ENCODE measurements at places on chromosomes 11 and 22. TPM values are rescaled to one million over a fixed set of nuclear protein-coding genes. Genes with fewer than 3 reads are reported as not detected.

The PPP6R3 gene
- polyA plus RNA-seq, result 28.1 TPM

The NLRP10 gene
- not detected for polyA plus RNA-seq

The MS4A7 gene
- 91.3 TPM for polyA plus RNA-seq

- peaks cover 56% of the 10 kb centered on the region for H3K4me1 ChIP-seq
- peak overlapping the region; percentile 81 for H3K27ac ChIP-seq
- H3K4me3 ChIP-seq, result peak overlapping the region; percentile 98
- no peaks in the 10 kb centered on the region for H3K36me3 ChIP-seq
- H3K27me3 ChIP-seq, result no peaks in the 10 kb centered on the region
- no peak for DNase-seq
Measured at GRCh38 chr22:30326255-30326705, 461 bp downstream of the TBC1D10A start.

The F2 gene
- polyA plus RNA-seq, result not detected

- peak overlapping the region; percentile 26 for H3K27ac ChIP-seq
- no peaks in the 10 kb centered on the region for H3K27me3 ChIP-seq
- no peak for DNase-seq
- peaks cover 10% of the 10 kb centered on the region for H3K4me1 ChIP-seq
- H3K4me3 ChIP-seq, result no peak overlapping the region
Measured at GRCh38 chr22:38924347-38924952, 33.0 kb upstream of the APOBEC3A start.

DNA sequence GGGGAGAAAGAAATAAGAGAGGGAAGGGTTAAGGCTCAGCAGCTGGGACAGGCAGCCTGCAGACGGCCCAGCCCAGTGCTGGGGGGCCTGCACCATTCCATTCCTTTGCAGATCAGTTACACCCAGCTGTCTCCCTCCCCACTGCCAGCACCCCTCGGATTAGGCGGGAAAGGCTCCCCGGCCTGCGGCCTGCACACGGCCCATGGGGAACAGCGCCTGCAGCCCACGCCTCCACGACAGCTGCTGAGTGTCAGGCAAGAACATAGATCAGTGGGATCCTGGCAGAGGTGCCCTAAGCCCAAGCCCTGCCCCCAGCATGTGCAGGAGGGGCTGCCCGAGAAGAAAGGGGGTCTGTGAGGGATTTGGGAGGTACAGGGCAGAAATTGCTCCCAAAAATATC lies 65.8 kb upstream of the MYOD1 start:
- H3K4me3 ChIP-seq, result no peak overlapping the region
- no peak overlapping the region for H3K27ac ChIP-seq
- no peaks in the 10 kb centered on the region for H3K36me3 ChIP-seq

DNA sequence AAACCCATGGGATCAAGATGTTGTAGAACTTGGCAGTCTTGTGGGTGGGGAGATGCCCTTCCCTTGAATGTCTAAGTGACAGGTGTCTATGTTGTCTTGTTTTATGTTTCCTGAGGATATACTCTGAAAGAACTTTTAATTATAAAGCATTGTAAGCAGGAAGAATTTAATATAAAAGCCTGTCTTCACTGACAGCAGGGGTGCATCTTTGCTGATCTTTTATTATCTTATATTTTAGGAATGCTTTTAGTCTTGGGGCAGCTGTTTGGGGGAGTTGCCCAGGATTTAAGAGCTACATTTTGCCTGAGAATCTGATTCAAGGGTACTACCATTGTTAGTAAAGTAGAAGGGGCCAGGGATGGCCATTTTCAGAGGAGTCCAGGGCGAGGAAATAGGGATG lies 43.4 kb downstream of the IRAG1 start:
- H3K4me1 ChIP-seq, result peaks cover 19% of the 10 kb centered on the region
- H3K36me3 ChIP-seq, result no peaks in the 10 kb centered on the region
- H3K27ac ChIP-seq, result no peak overlapping the region
- no peaks in the 10 kb centered on the region for H3K27me3 ChIP-seq

- H3K27me3 ChIP-seq, result no peaks in the 10 kb centered on the region
- H3K27ac ChIP-seq, result peak overlapping the region; percentile 78
- no peak overlapping the region for H3K4me3 ChIP-seq
- DNase-seq, result no peak
- no peaks in the 10 kb centered on the region for H3K4me1 ChIP-seq
Measured at GRCh38 chr11:78828676-78829075, 254.0 kb upstream of the NARS2 start.

DNA sequence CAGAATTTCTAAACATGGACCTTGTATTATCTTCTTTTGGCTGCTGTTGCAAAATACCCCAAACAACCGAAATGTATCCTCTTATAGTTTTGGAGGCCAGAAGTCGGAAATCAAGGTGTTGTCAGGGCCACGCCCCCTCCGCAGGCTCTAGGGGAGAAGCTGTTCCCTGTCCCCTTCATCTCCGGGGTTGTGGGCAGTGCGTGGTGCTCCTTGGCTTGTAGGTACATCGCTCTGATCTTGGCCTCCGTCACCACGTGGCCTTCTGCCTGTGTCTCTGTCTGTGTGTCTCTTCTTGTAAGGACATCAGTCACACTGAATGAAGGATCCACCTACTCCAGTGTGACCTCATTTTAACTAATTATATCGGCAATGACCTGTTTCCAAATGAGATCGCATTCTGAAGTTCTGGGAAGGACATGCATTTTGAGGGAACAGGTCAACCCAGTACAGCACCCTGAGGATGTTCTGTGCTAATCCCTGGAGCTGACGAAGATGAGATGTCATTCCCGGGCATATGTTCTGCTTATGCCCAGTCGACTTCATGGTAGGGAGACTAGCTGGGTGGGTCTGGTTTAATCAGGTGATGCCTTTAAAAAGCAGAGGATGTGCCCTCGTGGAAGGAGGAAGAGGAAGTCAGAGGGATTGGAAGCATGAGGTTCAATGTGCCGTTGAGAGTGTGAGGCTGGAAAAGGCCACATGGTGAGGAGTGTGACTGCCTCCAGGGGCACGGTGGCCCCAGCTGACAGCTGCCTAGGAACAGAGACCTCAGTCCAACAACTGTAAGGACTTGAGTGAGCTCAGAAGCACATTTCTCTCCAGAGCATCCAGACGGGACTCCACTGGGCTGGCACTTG lies 531.1 kb downstream of the TBC1D22A start:
- H3K27ac ChIP-seq, result peak overlapping the region; percentile 78
- H3K4me1 ChIP-seq, result no peaks in the 10 kb centered on the region
- no peak for DNase-seq
- H3K36me3 ChIP-seq, result no peaks in the 10 kb centered on the region
- no peaks in the 10 kb centered on the region for H3K27me3 ChIP-seq
- H3K4me3 ChIP-seq, result no peak overlapping the region

DNA sequence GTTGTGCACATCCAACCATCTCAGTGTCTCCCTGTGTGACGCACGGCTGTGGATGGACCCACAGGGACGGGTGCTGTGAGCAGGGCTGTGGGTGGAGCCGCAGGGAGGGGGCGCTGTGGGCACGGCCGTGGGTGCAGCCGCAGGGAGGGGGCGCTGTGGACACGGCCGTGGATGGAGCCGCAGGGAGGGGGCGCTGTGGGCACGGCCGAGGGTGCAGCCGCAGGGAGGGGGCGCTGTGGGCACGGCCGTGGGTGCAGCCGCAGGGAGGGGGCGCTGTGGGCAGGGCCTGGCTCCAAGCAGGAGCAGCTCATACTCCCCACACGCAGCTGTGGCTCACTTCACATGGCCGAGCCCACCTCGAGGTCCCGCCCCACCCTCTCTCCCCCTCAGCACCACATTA lies 6.0 kb upstream of the MAPK11 start:
- DNase-seq, result peak; percentile 87
- H3K4me3 ChIP-seq, result no peak overlapping the region
- peaks cover 19% of the 10 kb centered on the region for H3K27me3 ChIP-seq
- H3K27ac ChIP-seq, result no peak overlapping the region
- H3K4me1 ChIP-seq, result peaks cover 47% of the 10 kb centered on the region

DNA sequence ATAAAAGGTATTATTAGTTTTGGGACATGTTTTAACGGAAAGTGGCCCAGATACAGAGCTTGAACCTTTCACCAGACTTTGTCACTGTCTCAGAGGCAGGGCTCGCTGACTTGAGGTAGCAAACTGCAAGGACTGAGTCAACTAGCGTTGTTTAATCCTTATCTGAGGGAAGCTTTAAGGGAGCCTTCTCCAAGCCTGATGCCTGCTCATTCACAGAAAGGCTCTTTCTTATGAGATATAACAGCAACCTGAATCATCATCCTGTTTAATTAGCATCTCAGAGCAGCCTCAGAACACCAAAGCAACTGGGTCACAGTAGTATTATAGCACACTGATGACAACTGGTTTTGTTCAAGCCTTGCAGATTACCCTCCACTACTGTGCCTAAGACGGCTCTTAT lies 54.2 kb upstream of the CYP2D6 start:
- H3K36me3 ChIP-seq, result no peaks in the 10 kb centered on the region
- no peaks in the 10 kb centered on the region for H3K27me3 ChIP-seq
- no peak overlapping the region for H3K4me3 ChIP-seq
- peaks cover 53% of the 10 kb centered on the region for H3K4me1 ChIP-seq
- no peak overlapping the region for H3K27ac ChIP-seq

GRCh38 chr11:84902445-84902844 lies 724.7 kb downstream of the DLG2 start:
- H3K36me3 ChIP-seq, result no peaks in the 10 kb centered on the region
- no peaks in the 10 kb centered on the region for H3K27me3 ChIP-seq
- no peak for DNase-seq
- no peak overlapping the region for H3K27ac ChIP-seq
- no peak overlapping the region for H3K4me3 ChIP-seq

The SMIM35 gene
- polyA plus RNA-seq, result 0.59 TPM

DNA sequence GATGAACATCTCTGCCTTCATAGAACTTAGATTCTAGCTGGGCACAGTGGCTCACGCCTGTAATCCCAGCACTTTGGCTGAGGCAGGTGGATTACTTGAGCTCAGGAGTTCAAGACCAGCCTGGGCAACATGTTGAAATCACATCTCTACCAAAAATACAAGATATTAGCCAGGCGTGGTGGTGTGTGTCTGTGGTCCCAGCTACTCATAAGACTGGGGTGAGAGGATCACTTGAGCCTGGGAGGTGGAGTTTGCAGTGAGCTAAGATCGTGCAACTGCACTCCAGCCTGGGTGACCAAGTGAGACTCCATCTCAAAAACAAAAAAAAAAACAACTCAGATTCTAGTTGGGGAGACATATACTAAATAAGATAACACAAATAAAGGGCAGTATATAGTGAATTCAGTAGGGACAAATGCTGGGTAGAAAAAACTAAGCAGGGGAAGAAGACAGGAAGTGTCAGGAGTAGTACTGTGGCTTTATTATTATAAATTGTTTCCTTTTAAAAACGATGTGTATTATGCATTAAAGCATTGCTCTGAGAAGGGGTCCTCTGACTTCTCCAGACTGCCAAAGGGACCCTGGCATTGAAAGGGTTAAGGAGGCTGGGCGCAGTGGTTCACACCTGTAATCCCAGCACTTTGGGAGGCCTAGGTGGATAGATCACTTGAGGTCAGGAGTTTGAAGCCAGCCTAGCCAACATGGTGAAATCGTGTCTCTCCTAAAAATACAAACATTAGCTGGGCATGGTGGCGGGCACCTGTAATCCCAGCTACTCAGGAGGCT lies 46.7 kb downstream of the PACS1 start:
- no peaks in the 10 kb centered on the region for H3K27me3 ChIP-seq
- H3K4me3 ChIP-seq, result no peak overlapping the region
- peak overlapping the region; percentile 74 for H3K27ac ChIP-seq
- no peak for DNase-seq

All from spleen (tissue), 13 donors.